ENCODE measurements at places on chromosomes 7 and 10.

DNA sequence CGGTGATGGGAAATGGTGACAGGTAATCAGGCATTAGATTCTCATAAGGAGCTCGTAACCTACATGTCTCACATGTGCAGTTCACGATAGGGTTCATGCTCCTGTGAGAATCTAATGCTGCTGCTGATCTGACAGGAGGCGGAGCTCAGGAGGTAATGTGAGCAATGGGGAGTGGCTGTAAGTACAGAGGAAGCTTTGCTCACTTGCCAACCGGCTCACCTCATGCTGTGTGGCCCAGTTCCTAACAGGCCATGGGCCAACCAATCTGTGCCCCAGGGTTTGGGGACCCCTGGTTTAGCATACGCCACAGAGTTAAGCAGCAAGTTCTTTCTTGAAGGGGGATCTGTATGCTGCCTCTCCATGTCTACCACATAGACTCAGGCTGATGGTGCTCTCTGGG, 133.1 kb downstream of the IQUB start:
- no peak for DNase-seq

GRCh38 chr10:716821-717220, 27.4 kb upstream of the DIP2C start:
- no peak for DNase-seq

GRCh38 chr7:135197906-135198655, 13.2 kb downstream of the WDR91 start:
- DNase-seq = no peak

DNA sequence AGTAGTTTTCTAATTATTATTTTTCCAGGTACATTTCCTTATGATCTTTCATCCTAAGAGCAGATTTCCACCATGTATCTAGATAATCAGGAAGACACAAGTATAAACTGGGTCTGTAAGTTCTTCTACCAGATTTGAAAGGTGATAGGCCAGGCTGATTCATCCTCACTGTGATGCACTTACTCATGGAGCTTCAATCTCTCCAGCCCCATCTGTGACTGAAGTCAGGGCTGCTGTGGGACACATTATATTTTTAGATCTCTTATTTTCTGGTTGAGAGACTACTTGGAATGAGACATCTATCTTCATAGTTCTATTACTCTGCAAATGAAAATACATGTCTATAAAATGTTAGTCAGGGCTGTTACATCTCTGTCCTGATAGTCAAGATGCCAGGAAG, 85.5 kb upstream of the SLC25A13 start:
- no peak for DNase-seq

DNA sequence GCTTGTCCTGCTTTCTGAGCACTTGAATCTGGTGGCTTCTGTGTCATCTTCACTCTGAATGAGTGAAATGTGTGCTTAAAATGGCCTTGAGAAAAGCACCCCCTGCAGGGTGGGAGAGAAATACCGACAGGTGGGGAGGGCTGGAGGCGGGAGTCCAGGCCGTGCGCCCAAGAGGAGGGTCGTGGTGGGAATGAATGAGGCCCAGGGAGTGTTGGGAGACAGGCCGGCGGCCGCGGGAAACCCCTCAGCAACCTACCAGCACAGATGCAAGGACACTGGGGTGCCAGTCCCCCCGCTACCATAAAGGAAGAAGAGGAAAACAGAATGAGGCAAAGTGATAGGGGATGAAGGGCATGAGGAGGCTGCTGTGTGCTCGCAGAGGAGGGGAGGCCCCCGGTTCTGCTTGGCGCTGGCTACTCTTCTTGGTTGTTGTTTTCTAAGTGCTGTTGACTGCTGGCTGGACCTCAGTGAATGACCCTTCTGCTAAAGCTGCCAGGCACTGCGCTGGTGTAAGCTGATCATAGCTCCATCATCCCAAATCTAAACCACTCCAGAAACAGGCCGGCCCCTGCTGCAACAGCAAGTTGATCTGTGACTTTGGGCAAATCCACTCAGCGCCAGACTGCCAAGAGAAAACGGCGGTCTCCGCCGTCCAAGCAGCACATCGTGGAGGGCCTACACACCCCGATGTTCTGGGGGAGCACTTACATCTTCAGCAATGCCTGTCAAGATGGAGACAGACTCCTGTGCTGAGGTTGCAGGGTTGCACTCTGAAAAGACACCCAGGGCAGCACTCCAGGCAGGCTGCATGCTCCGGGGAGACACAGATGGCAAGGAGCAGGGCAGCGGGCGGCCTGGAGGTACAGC, 378.5 kb downstream of the DNAJB6 start:
- DNase-seq = no peak

- no peak for DNase-seq
These were observed 235.5 kb downstream of the TNS3 start for GRCh38 chr7:47346377-47346914.

DNA sequence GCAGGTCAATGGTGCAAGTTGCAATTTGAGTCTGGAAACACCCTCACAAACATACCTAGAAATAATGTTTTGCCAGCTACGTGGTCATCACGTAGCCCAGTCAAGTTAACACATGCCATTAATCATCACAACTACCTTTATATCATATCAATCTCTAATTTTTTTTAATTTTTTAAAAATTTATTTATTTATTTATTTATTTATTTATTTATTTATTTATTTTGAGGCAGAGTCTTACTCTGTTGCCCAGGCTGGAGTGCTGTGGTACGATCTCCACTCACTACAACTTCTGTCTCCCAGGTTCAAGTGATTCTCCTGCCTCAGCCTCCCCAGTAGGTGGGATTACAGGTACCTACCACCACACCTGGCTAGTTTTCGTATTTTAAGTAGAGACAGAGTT, 52.4 kb upstream of the MACROH2A2 start:
- no peak for DNase-seq

DNA sequence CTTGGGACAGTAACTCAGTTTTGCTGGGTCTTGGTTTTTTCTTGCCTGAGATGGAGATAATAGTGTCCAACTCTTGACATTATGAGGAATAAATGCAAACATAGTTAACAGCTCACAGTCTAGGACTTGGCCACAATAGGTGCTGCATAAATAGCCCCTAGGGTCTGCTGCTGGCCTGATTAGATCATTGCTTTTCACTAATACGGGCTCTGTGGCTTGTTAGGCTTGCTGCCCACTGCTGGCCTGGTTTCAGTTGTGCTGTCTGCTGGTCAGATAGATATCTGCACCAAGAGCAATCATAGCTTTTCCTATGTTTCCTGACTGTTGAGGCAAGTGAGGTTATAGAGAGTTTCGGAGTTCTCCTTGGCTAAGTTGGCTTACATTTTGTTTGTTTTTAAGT, 246.1 kb downstream of the DNAJB9 start:
- DNase-seq = no peak

DNA sequence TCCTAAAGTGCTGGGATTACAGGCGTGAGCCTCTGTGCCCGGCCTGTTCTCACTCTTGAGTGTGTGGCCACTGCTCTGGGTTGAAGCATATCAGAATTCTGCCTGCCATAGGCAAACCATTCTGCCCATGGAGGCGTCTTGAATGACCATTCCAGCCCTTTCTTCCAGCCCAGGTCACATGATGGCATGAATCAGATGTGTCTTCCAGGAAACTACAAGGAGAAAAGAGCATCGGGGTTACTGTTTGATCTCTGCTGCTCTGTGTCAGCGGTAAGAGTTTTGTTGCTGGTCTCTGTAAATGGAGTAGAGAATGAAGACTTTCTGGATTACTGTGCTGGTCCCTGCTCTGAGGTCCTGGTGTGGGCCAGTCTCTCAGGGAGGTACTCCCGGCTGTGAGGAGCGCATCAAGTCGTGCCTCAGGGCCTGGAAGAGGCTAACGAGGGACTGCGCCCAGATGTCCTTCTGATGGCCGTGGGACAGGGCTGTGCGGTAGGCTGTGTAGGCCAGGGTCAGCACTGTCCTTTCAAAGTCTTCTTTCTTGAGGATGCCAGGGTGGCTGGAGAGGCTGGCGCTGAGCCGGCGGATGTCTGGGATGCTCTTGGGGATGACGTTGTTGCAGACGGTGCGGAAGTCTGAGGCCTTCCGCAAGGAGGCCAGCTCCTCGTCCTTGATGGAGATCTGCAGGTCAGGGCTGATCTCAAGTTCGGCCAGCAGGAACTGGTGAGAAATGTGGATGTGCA, 5.8 kb upstream of the SLC13A4 start:
- DNase-seq = no peak

DNA sequence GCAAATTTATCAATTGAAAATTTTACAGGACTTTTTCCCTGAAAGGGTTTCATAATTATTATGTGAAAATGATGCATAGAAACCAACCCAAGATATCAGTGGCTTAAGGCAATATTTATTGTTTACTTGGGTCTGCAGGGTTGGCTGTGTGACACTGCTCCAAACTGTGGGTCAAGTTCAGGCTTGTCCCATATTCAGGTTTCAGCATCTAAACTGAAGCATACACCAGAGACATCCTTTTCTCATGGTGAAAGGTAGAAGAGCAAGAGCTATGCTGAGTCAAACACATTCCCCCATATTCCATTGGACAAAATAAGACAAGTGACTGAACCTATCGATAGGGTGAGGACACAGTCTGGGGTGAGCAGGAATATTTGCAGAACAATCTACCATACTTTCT, 110.9 kb downstream of the MAPK8 start:
- no peak for DNase-seq
